Activated T-helper 17 cell treated with anti-CD3 and anti-CD28 coated beads, Interleukin-2, amount 50 U/mL, for 72 hours (primary cell): ENCODE measurements at places on chromosomes 1 and 21. TPM values are rescaled to one million over a fixed set of nuclear protein-coding genes. Genes with fewer than 3 reads are reported as not detected.

- ATAC-seq, result no peak
Observed at GRCh38 chr1:31568895-31569595, 7.3 kb upstream of the TINAGL1 start.

The ELAVL4 gene
- total RNA-seq, result not detected

DNA sequence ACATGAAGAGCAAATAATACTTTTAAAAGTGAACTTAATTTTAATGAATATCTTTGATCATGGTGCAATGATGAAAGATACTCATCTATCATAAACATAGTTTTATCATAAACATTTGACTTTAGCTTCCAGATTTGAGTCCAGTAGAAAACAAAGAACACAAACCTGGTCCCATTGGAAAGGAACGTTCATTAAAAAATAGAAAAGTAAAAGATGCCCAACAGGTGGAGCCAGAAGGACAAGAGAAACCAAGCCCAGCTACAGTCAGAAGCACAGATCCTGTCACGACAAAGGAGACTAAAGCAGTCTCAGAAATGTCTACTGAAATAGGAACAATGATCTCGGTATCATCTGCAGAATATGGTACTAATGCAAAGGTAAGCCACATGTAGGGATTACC, 55.6 kb upstream of the MYOCOS start:
- no peak for ATAC-seq

DNA sequence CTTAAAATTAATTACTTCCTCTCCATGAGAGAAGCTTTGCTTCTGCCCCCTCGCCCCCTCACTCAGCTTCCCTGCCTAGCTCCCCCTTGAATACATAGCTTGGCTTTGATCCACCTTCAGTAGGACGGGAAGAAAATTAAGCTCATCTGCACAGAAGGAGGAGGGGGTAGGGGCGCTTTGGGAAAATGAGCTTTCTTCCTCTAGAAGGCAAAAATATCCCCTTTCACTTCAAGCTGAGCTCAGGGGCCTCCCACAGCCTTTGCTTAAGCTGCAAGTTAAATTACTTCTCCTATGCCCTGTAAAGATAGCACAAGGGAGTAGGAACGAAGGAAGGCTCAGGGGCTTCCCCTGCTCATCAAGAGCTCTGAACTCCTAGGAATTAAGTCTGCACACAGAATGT, 65.2 kb upstream of the GOLT1A start:
- ATAC-seq, result no peak

DNA sequence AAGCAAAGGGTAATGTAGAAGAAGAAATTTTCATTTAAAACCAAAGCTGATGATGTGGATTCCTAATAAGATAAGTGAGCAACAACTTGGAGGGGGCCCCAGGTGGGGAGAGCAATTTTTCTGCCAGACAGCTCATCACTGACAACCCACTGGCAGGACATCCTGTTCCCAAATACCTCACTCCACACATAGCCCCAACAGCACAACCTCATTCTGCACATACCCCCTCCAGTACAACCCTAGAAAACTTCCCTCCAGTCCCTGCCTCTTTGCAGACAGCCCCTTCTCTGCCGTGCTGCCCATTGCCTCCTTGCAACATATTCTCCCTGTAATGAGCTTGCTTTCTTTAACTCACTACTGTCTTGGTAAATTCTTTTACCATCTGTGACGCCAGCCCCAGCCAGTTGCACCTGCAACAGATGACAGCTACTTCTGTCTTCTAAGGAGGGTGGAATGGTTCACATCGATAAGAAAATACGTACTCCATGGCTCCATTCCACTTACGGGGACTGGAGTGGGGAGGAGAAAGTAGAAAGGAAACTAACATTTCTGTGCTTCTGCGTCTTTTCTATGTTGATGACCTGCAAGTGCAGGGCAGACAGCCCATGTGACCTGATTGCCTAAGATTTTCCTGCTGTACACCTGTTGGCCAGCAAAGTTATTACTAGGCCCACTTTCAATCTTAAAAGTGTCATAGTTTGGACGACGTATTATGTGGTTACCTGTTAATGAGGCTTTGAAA, 14.7 kb downstream of the RHEX start:
- no peak for ATAC-seq

DNA sequence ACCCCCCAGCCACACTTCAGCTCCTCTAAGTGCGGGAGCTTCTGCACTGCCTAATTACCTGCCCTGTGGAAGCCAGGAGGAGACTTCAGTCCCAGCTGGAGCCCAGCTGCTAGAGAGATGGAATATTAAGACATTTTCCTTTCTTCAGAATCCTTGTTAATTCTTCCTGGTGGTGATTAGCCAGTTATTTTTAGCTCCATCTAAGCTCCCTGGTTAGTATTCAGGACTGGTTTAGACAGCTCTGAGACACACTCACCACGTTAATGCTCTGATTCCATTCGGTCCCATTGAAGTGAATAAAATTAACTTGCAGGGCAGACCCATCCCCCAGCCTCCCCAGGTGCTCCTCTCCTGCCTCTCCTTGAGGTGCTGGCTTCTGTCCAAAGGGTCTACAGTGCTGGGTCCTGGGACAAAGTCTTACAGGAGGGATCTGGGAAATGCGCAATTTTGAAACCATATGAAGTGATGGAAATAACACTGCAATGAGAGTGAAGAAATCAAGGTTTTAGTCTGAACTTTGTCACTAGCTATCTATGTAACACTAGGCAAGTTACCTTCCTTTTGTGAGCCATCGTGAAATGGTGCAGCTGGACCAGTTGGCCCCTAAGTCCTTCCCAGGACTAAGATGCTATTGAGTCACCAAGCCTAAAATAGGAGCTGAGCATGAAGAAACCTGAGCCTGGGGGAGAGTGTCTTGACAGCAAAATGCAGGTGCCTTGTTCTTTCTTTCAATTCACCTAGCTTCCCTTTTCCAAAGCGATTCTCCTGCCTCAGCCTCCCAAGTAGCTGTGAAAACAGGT, 117.4 kb upstream of the ATP1A1 start:
- ATAC-seq, result no peak

- ATAC-seq, result no peak
Observed at GRCh38 chr1:162367073-162367472, 9.6 kb downstream of the SPATA46 start.

GRCh38 chr1:53659436-53659835, 79.5 kb downstream of the GLIS1 start:
- ATAC-seq, result no peak

The DENND2D gene
- total RNA-seq, result 148 TPM

DNA sequence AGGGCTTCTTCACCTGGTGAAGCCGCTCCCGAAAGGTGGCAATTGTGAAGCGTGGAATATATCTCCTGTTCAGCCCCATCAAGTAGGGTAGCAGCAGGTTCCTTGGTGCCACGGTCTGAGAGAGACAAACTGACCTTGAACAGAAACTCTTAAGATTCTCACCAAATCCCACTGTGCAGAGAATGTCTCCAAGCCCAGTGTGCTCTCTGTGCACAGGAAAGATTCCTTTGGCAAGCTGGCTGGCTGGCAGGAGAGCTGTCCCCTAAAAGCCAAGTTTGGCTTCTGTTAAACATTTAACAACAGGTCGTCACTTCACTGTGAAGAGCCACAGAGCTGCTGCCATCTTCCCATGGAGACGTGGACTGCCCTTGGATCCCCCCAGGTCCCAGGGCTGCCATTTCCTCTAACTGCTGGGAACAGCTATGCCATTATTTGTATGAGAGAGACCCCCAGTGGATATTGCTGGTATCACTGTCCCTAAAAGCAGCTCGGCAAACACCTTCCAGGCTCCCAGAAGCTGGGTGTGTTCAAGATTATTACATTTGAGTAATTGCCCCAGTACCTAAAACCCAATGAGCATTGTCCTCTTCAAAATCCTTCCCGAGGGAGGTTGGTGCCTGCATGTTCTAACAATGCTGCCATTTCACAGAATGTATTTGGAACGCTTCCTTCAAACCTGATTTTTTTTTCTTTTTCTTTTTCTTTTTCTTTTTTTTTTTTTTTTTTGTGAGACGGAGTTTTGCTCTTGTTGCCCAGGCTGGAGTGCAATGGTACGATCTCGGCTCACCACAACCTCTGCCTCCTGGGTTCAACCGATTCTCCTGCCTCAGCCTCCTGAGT, 71.8 kb downstream of the CD58 start:
- ATAC-seq, result peak; percentile 59

GRCh38 chr1:160789051-160789701, 6.8 kb upstream of the LY9 start:
- ATAC-seq, result no peak

The TATDN3 gene
- 15.5 TPM for total RNA-seq

DNA sequence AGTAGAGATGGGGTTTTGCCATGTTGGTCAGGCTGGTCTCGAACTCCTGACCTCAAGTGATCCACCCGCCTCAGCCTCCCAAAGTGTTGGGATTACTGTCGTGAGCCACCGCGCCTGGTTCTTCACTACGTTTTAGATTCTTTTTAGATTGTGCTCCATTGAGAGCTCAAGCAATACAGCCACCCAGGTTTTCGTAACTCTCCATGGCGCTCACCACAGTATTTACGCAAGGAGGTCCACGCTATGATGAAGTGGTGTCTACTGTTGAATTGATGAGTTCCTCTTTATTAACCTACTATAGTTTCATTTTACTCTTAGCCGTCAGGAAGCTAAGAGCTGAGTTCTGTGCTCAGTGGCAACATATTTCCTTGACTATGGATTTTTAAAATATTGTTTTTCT, 1.8 kb upstream of the KIF1B start:
- ATAC-seq, result no peak

DNA sequence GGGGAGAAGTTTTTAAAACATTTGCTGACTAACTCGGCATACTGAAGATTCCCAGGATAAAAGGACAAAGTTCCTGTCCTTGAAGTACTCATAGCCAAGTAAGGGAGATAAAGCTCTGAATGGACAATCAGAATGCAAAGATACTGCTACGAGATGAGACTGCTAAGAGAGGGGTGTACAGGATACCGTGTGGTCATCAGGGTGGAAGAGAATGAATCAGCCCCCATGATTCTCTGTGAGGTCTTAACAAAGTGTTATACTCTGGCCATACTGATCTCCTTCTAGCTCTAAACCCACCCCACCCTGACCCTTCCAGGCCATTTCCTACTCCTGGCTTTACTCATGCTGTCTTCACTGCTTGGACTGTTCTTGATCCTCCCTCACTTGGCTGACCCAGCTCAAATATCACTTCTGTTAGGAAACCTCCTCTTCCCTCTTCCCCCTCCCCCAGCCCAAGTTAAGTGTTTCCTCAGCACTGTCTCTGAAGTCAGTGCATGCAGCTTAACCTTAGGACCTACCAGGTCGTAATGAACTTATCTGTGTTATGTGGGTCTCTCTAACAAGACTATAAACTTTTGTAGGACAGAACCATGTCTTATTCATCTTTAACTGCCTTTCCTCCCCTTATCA, 15.8 kb upstream of the MAGOH start:
- ATAC-seq, result no peak

The A3GALT2 gene
- not detected for total RNA-seq

GRCh38 chr1:224559981-224560728, 56.0 kb upstream of the CNIH3 start:
- no peak for ATAC-seq

- no peak for ATAC-seq
Observed at GRCh38 chr1:197027359-197027758, 39.7 kb downstream of the F13B start.

GRCh38 chr1:52542085-52542688, 10.7 kb downstream of the TUT4 start:
- no peak for ATAC-seq

- ATAC-seq, result peak; percentile 74
Observed at GRCh38 chr1:35287807-35288640, 19.5 kb downstream of the ZMYM4 start.
